Suprapubic skin (tissue), 4 donors: ENCODE measurements at places on chromosomes 2 and 18.

- DNase-seq: peak; percentile 70
These were observed 104.8 kb downstream of the COLEC12 start for GRCh38 chr18:395456-396250.

DNA sequence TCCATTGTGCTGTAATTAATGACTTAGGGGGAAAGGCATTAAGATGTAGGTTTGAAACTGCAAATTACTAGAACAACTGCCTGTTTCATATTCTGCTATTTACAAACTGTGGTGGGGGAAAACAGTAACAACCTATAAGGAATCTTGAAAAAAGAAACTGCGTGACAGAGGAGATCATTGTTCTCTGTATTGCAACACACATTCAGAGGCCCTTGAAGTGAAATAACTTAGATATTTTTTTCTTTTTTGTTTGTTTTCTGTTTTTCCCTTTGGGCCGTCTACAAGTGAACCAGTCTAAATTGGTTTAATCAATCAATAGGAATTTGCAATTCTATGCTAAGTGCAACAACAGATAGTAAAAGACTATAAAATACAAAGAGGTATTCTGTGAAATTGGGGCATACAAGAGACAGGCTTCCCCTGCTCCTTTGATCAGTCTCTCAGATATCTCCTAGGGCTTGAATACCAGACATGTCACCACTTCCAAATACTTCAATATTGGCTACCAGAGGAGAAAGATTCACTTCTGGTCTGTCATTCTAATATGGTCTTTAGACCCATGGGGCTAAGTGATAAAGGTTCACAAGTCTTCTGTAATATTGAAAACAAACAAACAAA, 2055.1 kb upstream of the CELF4 start:
- no peak for DNase-seq

GRCh38 chr18:5893956-5894610, 1.2 kb downstream of the TMEM200C start:
- DNase-seq: no peak

DNA sequence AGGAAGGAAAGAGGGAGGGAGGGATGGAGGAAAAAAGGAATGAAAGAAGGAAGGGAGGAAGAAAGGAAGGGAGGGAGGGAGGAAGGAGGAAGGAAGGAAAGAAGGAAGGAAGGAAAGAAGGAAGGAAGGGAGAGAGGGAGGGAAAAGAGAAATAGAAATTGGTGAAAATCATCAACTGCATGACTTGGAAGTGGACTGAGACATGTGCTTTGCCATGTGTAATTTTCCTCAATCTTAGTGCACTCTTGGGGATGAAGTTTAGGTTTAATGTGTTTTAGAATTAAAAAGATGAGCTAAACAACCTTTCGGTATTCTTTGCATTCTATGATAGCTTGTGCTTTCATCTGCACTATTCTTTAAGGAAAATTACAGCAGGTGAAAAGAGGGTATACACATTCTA, 320.1 kb upstream of the GALNT5 start:
- DNase-seq: no peak

DNA sequence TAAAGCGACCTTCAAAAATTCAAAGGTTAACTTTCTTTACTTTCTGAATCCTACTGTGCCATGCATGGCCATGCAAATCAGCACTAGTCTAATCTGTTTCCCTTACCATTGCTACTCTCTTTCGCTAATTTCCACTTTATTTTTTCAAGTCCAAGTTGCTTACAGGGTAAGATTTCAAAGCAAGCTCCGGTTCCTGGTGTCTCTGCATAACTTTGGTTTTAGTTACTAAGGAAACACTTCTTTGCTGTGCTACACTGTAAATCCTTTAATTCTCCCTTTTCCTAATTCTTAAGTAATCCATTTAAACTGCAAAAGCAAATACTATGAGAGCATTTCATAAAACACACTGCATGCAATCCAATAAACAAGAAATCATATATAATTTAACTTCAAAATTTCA, 383.5 kb upstream of the LYPD1 start:
- DNase-seq: no peak

DNA sequence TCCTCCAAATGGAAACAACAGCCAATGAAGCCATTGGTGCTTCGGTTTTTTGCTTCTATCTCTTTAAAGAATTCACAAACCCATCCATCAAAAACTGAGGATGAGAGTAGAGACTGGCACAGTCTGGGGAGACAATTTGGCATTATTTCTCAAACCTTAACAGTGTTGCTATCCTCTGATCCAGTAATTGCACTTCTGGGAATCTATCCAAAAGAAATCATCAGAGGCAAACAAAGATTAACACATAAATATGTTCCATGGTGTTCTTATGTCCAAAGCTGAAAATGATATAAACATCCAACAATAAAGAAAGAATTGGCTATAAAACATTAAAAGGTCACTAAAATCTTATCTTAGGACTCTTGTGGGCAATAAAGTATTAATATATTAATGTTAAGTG, 35.1 kb downstream of the REEP1 start:
- no peak for DNase-seq

- DNase-seq: no peak
These were observed 42.0 kb downstream of the EHD3 start for GRCh38 chr2:31275976-31276375.

GRCh38 chr2:48306409-48307284, 223.3 kb upstream of the STON1 start:
- DNase-seq: no peak

DNA sequence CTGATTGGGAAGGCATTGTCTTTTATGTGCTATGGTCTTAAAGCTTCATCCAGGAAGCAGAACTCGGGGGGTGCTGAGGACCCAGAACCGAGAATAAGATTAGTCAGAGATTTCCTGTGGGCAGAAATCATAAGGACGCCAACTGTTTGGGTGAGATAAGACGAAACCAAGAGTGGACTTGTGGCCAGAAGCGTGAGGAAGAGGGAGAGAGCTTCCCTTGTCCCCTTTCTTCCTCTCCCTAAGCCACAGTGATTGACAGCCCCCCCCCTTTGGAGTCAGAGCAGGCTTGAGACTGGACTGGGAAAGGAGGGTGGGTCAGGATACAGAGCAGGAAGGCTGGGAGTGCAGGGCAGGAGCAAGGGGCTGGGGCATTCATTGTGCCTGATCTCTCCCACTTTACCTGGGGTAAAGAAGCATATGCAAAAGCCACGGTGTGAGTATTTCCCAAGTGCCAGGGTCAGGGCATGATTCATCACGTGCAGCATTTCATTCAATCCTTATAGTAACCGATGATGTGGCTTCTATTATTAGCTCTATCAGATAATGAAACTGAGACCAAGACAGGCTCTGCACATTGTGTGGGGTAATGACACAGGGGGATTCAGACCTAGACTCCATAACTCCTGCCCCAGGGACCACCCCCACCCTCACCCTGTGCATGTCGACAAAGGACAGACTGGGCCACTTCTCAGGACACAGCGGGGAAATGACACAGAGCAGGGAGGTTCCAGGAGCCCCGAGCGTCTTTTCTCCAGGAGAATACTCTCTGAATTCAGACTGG, 3.0 kb upstream of the IL1RN start:
- DNase-seq: no peak

DNA sequence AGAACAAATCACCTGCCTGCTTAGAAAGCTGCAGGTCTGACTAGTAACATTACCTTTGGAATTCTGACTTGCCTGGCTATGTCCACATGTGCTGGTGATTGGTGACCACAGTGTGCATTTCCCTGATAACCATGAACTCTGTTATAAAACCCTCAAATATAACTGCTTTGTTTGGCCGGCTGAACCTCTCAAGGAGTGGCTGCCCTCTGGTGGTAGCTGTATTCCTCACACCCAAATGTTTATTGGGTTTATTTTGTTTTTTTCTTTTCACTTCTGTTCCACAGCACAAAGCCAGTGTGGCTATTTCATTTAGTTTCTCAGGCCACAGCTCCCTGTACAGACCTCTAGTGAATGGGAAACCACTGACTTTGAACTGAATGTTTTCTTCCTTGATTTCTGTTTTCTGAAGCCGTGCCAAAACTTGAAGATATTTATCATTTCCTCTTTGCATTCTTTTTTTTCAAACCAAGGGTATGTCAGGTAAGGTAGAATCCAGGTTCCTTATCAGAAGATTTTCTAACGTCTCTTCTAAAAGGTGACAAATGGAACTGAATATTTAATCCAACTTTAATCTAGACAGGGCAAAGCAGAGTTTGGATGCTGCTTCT, 549.0 kb upstream of the VRK2 start:
- no peak for DNase-seq

GRCh38 chr2:73697606-73698005, 39.5 kb downstream of the TPRKB start:
- no peak for DNase-seq

- DNase-seq: no peak
These were observed 800.5 kb downstream of the CBLN2 start for GRCh38 chr18:71743634-71744033.

DNA sequence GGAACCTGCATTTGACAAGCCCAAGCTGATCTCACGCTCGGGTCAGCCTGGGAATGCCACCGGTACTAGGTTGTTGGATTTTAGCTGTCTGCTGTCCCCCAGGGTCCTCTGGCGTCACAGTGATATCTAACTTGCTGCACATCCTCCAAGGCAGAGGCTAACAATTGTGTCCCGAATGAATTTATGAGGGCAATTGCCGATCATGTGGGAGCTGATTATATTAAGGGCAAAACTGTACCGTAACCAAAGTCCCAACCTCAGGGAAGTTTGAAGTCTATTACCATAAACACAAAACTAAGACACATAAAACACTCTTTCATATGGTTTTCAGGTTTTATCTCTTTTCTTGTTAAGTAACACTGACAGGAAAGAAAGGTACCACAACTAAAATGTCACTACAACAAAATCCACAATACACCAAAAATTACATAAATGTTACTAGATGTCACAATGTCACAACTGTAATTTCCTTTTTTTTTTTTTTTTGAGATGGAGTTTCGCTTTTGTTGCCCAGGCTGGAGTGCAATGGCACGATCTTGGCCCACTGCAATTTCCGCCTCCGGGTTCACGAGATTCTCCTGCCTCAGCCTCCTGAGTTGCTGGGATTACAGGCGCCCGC, 6.7 kb downstream of the UXS1 start:
- no peak for DNase-seq

- DNase-seq: no peak
These were observed 18.0 kb upstream of the GLS start for GRCh38 chr2:190862571-190862991.

DNA sequence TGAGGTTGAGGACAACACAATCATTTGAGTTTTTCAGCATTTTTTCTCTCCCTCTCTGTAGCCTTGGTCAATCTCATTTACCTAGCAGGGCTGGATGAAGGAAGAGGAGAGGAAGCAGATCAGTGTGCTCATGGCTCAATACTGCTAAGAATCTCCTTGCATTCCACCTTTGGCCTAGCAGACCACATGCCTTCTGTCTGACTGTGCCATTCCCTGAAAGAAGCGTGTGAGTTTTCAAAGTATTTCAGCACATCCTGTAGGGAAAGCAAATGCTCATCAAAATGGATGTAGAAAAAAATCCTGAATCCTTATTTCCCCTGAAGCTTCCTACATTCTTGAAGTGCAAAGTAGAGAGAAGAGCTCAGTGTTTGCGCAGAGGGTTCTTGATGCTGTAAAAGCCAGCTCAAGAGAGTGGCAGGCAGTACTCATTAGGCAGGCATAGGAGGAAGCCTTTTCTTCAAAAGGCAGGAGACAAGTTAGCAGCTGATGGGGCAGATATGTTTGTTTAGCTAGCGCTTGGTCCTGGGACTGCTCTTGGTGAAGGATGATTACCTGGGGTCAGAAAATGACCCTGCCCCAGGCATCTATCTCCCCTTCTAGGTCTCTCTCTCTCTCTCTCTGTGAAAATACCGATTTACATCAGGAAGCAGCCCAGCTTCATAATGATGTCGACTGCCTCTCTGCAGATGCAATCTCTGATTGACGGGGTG, 14.4 kb upstream of the PIK3C3 start:
- no peak for DNase-seq

GRCh38 chr2:133943108-133943507, 310.8 kb upstream of the MGAT5 start:
- no peak for DNase-seq

GRCh38 chr2:241804326-241805229, 4.4 kb upstream of the NEU4 start:
- DNase-seq: no peak

DNA sequence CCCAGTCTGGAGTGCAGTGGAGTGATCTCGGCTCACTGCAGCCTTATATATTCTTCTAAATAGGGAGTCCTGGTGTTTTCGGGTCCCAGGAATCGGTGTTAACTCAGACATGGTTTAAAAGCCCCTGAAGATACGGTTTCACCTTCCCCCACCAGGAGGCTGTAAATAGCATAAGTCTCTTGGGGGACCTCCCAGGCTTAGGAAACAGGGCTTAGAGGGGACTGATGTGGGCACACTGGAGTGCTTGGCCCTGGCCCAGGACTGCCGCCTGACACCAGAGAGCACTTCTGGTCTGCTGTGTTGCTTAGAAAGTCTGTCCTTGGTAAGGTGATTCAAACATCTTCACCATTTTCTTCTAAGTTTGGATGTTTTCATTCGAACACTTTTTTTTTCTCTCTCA, 39.7 kb upstream of the MAP4K4 start:
- DNase-seq: no peak

DNA sequence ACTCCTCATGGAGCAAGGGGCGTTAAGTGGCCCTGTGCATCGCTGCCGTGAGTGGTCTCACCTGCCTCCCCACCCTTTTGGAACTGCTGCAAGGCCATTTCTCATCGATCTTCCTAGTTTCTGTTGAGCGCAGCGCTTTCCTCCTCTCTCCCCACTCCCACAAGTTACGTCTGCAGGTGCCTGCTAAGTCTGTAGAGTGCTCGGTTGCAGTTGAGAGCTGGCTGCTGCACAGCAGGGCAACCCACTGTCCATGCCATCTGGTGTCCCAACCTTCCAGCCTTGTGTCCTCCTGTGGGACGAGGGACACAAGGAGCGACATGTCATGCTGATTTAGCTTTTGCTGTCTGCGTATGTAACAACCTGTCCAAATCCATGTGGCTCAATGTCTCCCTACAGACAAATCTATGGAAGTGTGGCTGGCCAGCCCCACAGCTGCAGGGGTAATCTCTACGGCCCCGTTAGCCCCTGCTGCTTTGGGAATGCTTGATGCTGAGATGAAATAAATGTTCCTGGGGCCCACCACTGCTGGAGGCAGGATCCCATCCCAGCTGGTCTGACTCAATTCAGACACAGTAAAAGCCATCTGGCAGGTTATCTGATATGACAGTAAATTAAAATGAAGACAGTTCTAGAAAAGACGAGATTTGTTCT, 68.1 kb upstream of the TCF7L1 start:
- no peak for DNase-seq

DNA sequence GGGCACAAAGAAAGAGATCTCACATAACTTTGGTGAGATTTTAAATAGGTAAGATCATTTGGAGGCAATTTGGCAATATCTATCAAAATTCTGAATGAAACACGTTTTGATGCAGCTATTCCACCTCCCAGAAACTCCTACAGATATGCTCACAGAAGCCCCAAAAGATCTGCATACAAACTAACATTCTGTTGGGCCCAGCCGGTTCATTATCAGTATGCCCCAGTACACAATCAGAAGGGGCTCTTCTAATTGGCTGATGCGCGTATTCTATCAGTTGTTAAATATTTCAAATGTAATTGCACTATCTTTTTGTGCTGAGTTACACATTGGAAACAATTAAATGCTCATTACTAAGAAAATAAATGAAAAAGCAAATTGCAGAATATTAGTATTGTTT, 7.1 kb upstream of the TGIF1 start:
- DNase-seq: no peak

- DNase-seq: no peak
These were observed 207.3 kb upstream of the APCDD1 start for GRCh38 chr18:10247021-10247741.

GRCh38 chr2:70443726-70444125, 109.9 kb downstream of the TGFA start:
- DNase-seq: no peak
